ENCODE measurements at places on chromosomes 7 and 10. TPM values are rescaled to one million over a fixed set of nuclear protein-coding genes. Genes with fewer than 3 reads are reported as not detected.

The TRIM56 gene
- polyA plus RNA-seq, result 16.3 TPM

The PON3 gene
- 1.5 TPM for polyA plus RNA-seq

GRCh38 chr7:27116962-27117886, 13.3 kb downstream of the HOXA4 start:
- DNase-seq, result no peak

The TMEM176B gene
- 80.2 TPM for polyA plus RNA-seq

DNA sequence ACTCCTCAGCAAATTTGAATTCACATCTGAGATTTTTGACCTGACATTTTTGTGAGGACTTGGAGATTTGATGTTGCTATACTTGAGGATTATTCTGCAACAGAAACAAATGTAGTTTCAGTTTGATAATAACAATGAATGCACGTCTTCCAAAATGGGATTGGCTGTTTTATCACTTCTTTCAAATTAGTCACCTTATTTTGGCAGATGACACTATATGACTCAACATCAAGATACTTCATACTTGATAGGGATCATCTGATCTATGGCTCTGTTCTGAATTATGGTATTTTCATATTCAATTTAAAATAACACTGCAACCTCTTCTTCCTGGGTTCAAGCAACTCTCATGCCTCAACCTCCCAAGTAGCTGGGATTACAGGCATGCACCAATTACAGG, 24.2 kb downstream of the ARL5B start:
- DNase-seq, result no peak

All from right renal cortex interstitium (tissue), 3 donors.